ENCODE measurements at places on chromosomes 2 and 18.

- peak; percentile 30 for DNase-seq
Measured at GRCh38 chr2:88692187-88692586, 714 bp downstream of the RPIA start.

GRCh38 chr2:120754067-120754960, 18.6 kb downstream of the GLI2 start:
- DNase-seq, result no peak

GRCh38 chr2:212145121-212145520, 393.5 kb downstream of the ERBB4 start:
- DNase-seq, result no peak

GRCh38 chr2:169928463-169928864, 101.2 kb downstream of the UBR3 start:
- DNase-seq, result peak; percentile 60
